ENCODE measurements at places on chromosomes 13 and 19.

DNA sequence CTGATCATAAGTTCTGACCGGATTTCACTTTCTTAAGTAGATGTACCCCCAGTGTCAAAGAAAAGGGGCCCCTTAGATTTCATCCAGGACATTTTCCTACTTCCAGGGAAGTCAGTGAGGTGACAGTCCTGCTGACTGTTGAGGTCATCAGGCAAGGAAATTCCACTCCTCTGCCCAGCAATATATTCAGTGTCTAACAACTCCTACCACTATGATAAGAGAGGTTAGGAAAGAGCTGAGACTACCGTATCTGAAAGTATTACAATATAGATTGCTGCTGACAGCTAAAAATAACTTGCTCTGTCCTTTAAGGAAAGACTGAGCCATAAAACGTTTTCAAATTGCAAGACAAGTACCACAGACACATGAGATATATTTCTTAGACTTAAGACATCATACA is 325.1 kb downstream of the EFNB2 start:
- DNase-seq: no peak

- no peak for DNase-seq
These were observed 5.1 kb upstream of the NANOS2 start for GRCh38 chr19:45919678-45920077.

DNA sequence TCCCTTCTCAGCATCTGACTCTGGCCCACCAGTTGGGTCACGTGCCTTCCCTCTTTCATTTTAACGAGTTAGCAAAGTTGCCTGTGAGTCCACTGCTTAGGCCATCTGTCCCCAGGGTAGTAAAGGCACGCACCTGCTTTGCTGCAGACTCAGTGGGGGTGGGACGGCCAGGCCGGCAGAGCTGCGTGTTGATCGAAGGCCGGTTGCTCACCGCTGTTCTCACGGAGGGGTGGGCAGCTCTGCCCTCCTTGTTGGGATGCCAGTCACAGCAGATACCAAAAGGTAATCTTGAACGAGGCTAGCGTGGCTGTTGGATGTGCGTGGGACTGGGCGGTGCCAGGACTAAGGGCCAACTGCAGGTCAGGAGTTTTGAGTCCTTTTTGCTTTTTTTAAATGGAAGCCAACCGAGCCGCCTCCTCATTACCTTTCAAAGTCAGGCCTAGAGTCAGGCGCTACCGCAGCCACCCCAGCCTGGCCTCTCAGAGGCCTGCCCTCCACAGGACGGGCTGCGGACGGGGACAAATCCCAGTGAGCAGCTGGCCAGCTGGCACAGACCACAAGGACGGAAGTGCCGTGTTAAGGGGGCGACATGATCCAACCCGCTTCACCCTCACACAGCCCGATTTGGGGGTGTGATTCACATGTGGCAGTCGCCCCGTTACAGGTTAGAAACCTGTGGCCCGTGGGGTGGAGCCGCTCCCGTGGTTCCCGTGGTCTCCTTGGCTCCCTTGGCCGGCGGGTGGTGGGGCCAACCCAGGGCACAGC is 20.6 kb downstream of the ADPRHL1 start:
- no peak for DNase-seq

DNA sequence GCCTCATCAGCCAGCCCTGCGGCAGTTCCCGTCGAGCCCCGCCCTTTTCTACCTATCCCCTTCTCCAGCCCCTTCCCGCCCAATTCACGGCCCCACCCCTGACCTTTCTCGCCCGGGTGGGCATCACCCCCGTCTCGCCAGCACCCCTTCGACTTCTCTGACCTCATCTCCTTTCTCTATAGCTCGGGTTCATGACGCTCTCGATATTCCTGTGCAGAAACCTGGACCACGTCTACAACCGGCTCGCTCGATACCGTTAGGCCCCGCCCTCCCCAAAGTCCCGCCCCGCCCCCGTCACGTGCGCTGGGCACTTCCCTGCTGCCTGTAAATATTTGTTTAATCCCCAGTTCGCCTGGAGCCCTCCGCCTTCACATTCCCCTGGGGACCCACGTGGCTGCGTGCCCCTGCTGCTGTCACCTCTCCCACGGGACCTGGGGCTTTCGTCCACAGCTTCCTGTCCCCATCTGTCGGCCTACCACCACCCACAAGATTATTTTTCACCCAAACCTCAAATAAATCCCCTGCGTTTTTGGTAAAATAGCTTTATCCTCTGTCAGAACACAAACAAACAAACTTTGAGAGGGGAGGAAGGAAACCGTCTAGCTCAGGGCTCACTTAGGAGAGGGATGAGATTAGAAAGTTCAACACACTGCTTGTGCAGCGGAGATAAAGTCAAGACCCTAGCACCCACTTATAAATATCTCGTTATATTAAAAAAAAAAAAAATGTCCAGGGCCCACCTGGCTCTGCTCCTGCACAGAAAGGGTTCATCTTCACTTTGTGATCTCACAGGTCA is 5.1 kb downstream of the CD37 start:
- DNase-seq: peak; percentile 36
